ENCODE measurements at places on chromosomes 5 and 9. TPM values are rescaled to one million over a fixed set of nuclear protein-coding genes. Genes with fewer than 3 reads are reported as not detected.
A peak's percentile ranks its signal among the peaks of the same experiment; 100 is the strongest.

SLC36A3 gene
- total RNA-seq: not detected

SLC6A18 gene
- total RNA-seq: not detected

HMHB1 gene
- not detected for total RNA-seq

- DNase-seq: no peak
Measured at GRCh38 chr9:16258708-16259107, 611.8 kb downstream of the BNC2 start.

DNA sequence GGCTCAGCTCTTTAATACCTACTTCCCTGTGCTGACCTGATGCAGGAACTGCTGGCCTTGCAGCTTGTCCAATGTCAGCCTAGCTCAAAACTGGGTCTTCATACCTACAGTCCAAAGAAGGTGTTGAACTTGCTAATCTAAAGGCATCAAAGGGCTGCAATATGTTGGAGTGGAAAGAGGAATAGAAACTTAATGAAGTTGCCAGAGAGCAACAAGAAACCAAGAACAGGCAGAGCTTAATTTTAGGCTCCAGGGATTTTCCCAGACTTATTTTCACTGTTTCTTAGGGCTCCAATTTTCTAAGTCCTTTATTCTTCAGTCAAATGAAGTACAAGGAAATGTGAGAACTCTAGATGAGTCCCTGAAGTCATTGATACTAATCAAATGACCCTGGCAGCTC lies 17.6 kb upstream of the ERCC6L2 start:
- no peak for DNase-seq

GRCh38 chr5:73565139-73565968 lies at the start of the genes ANKRA2 and UTP15:
Gene ANKRA2 (minus strand): TSS chr5:73565639. CDS start chr5:73562881, 2,758 bp downstream.
Gene UTP15 (plus strand): TSS chr5:73565743. CDS start chr5:73567345, 1,602 bp downstream.
- peak; percentile 99 for DNase-seq

DNA sequence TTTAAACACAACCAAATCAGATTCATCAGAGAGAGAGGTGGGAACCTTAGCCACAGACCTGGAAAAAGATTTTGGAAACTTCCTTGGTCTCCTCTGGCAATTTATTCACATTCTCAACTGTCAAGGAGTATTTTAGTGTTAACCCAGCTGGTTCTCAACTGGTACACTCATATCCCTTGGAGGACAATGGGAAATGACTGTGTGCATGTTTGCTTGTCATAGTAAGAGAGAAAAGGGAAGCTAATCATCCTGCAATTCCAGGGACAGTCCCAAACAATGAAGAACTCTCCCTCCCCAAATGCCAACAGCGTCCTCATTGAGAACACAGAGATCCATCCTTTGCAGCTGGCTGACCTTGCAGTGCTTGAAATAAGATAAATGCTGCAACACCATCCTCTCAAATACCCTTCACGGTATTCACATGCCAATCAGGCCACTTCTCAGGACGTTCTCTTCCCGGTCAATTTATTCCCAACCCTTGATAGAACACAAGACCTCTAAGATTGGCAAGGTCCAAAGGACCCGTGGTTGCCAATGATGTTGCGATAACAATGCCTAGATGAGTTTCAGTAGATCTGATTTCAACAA lies 75.5 kb downstream of the EPB41L4B start:
- no peak for DNase-seq

- DNase-seq: no peak
Measured at GRCh38 chr9:109387856-109388255, 67.0 kb upstream of the EPB41L4B start.

DNA sequence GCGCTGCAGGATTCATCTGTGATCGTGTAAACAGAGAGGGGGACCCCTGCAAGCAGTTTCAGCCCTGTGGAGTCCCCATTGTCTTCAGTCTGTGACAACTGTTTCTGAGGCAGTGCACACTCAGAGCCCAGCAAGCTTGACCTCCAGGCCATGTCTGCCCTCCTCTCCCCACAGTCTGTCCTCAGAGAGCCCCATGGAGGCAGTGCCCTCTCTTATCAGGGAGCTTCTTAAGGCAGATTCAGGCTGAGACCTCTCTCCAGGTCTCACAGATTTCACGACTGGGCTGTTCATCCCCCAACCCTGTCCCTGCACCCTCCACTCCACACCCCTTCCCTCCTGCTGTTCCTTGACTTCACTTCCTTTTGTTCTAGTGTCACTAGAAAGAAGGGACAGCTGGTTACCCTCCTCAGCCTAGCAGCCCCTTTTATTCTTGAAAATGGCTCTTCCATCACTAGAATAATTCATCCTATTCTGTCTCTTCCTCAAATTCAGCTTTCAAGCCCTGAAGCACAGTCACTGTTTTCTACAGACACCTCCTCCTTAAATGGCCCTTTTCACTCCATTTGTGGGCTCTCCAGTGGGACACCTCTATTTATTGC lies 218.4 kb downstream of the MED10 start:
- DNase-seq: no peak

- no peak for DNase-seq
Measured at GRCh38 chr5:27124590-27124989, 86.2 kb upstream of the CDH9 start.

GRCh38 chr9:134641990-134642384 lies 384 bp downstream of the COL5A1 start:
- no peak for DNase-seq

- DNase-seq: no peak
Measured at GRCh38 chr5:124798890-124799289, 52.5 kb upstream of the ZNF608 start.

- no peak for DNase-seq
Measured at GRCh38 chr5:178279026-178279722, 46.6 kb upstream of the PHYKPL start.

GRCh38 chr5:129691220-129691619 lies 56.7 kb upstream of the MINAR2 start:
- DNase-seq: no peak
